Stromal cell of bone marrow (primary cell): ENCODE measurements at places on chromosomes 7 and 10.

GRCh38 chr7:24401628-24402593, 117.9 kb downstream of the NPY start:
- DNase-seq, result peak; percentile 21

DNA sequence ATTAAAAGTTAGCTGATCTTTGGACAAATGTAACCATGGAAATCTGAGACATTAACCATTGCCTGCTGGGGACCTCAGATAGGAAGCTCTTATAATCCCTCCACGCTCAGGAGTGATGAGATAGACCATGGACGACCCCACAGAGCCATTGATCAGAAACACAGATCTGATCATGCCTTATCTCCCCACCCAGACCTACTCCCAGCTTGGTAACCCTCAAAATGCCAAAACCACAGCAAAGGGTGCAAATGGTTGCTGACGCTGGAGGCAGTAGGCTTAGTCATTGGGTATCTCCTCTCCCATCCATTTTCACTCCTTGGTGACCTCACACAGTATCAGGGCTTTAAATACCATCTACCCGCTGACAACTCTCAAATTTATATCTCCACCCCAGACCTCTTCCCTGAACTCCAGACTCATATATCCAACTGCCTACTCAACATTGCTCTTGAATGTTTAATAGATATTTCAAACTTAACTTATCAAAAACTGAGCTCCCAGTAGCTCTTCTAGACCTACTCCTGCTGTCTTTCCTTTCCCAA, 60.8 kb downstream of the CRTAC1 start:
- no peak for DNase-seq

DNA sequence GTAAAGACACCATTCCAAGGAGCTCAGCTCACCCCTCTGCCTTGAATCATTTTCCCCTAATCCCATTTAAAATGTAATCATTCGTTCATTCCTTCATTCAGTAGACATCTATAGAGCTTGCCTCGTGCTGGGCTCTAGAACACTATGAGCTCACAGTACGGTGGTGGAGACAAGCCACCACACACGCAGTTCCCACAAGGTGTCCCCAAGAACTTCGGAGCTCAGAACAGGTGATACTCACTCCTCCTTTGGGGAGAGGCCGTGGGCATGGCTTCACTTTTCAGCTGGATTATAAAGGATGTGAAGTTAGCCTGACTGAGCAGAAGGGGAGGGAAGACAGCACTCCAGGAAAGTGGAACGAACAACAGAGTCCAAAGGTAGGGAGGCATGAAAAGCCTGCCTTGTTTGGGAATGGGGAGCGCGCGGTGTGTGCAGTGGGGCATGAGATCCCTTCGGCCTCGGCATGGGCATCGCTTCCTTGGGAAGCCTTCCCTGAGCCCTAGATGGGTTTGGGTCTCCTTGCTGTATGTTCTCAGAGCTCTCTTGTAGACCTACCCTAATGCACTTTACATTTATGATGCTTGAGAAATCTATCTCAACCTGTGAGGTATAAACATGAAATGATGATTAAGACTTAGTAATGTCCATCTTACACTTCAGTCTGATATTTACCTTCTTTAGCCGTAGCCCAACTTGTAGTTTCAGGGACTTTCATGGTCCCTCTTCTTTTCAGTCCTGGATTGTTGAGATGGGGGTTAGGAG, 809 bp upstream of the OGA start:
- DNase-seq, result no peak

DNA sequence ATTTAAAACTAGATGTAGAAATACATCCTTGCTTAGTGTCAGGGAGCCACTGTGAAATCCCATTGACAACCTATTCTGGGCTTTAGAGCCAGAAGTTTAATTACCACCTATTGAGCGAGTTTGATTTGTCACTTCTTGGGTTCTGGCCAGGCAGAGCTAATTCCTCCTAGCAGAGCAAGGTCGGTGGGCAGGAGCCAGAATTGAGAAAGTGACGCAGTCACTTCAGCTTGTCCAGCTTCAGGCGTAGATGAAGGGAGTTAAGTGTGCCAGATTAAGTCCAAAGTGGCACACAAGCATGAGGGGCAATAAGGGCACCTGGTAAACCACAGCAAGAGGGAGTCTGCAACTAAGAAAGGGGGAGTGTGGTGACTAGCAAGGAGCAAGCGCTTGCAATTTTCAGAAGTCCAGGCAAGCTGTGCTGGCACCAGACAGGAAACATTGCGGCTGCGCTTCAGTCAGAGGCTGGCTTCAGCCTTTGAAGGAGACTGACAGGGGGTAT, 119.4 kb downstream of the ST7 start:
- peak; percentile 50 for DNase-seq

DNA sequence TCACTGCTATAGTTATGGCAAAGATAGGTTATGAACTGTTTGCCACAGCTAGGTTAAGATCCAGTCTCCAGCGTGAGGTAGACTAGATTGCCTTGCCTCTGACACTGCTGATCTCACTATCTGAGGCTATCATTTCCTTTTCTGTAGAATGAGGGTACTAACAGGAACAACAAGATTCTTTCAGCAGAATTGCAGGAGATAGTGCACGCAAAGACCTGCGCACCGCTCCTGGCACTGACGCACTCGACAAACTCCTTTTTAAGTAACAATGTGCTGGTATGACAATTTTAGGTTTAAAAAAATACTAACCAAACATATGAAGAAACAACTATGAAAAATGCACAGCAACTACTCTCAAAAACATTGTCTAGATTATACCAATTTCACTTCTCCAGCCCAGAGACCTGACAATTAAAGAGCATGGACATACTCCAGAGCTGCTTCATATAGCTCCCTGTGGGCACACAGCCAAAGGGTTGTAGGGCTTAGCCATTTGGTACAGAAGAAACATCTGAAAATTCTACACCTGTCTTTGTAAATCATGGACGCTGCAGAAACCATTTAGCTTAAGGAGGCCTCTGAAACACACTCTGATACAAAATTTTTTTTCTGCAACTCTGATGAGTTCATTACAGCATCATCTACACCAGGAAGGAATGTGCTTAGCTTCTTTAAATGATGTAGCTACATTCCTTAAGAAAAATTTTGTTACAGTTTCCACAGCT, 7.8 kb downstream of the ADAM12 start:
- no peak for DNase-seq

DNA sequence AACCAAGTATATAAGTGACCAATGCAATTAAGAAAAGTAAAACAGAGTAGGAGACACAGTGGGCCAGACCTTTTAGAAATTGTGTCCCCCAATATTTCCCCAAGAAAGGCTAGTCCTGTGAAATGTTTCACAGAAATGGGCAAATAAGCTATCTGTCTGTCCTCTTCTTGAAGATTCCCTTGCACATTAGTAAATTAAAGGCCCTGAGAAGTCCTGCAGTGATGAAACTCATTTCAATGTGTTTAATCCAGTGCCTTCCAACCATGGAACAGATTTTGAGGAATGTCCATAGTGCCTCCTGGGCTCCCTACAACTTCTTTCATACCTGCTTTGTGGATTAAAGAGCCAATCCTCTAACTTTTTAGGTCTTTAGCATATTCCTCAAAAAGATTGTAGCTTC, 11.2 kb upstream of the EEPD1 start:
- DNase-seq, result no peak

- DNase-seq, result peak; percentile 54
Measured at GRCh38 chr10:33337326-33337957, 3.0 kb upstream of the NRP1 start.

- DNase-seq, result no peak
Measured at GRCh38 chr10:3346851-3347250, 174.3 kb upstream of the PITRM1 start.

- DNase-seq, result no peak
Measured at GRCh38 chr10:84401854-84402611, 73.6 kb downstream of the CCSER2 start.

- no peak for DNase-seq
Measured at GRCh38 chr7:127021019-127021738, 231.6 kb downstream of the GRM8 start.

- peak; percentile 25 for DNase-seq
Measured at GRCh38 chr10:119416855-119417254, 125.7 kb downstream of the RGS10 start.

DNA sequence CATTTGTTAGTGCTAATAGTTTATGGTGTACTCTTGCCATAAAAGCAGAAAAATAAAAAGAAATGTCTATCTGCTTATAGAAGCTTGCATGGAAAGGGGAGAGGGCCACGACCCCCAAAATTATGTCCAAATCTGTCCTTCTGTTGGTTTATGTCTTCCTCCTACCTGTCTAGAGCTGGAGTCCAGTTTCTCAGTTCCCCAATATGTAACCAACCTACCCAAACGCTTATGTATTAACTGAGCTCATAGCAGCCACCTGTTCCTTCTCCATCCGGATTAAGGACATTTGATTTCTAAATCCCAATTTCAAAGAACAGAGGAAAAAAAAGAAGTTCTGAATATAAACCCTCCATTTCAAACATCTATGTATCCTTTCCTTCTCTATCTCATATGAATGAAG, 30.3 kb upstream of the TPK1 start:
- no peak for DNase-seq

GRCh38 chr10:80751940-80752339, 214.2 kb downstream of the SH2D4B start:
- no peak for DNase-seq

DNA sequence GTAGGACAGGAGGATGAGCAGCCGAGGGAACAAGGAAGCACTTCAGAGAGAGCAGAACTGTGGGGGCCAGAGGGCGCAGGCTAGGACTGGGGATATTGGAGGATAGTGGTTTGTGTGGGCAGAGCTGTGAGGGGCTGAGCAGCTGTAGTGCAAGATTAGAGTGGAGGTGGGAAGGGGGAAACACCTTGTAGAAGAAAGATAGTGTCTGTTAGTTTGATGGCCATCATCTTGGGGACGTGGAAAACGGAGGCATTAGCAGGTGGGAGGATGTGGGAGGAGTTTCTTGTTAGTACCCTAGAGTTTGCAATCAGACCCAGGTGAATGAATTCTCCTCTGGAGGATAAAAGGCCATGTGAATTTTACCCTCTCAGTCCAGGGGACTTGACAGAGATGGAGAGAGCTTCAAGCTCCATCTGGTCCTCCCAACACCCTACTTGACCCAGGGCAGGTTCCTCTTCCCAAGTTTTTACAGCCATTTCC, 34.0 kb downstream of the PRSS2 start:
- DNase-seq, result no peak

GRCh38 chr7:121003986-121004685, 15.6 kb downstream of the CPED1 start:
- DNase-seq, result no peak

DNA sequence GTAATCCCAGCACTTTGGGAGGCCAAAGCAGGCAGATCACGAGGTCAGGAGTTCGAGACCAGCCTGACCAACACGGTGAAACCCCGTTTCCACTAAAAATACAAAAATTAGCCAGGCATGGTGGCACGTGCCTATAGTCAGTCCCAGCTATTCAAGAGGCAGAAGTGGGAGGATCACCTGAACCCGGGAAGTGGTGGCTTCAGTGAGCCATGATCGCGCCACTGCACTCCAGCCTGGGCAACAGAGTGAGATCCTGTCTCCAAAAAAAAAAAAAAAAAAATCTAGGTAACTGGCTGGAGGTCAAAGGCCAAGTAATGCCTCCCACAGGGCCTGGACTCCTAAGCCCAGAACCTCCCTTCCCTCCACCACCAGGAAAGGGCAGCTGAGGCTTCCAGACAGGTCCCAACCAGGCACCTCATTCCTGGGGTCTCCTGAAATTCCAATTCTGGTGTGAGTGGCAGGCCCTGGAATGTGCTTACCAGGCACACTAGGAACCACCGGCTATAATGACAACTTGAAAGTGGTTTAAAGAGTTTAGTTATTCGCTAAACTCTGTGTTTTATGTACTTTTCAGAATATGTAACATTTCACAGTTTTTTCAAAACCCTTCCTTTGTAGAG, 86.9 kb upstream of the TNRC18 start:
- DNase-seq, result no peak

GRCh38 chr7:148436135-148436534, 154.4 kb upstream of the C7orf33 start:
- no peak for DNase-seq

GRCh38 chr7:131010029-131010716, 276.2 kb upstream of the KLF14 start:
- DNase-seq, result no peak

DNA sequence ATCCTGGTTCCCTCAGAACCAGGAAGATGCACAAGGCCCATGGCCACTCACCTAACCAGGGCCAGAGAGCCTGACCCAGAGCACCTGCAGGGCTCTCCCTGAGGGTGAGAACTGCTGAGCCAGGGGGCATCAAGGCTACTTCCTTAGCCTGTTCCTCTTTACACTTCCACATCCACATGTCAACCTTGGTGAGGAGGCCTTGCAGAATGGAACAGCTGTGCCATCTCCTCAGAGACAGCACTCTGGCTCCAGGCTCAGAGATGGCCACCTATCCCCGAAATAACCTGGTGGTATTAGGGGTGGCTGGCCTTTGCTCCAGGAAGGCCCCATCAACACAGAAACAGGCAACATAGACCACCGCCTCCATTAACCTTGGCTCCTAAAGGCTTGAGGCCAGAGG, 473.0 kb downstream of the RPS24 start:
- no peak for DNase-seq

DNA sequence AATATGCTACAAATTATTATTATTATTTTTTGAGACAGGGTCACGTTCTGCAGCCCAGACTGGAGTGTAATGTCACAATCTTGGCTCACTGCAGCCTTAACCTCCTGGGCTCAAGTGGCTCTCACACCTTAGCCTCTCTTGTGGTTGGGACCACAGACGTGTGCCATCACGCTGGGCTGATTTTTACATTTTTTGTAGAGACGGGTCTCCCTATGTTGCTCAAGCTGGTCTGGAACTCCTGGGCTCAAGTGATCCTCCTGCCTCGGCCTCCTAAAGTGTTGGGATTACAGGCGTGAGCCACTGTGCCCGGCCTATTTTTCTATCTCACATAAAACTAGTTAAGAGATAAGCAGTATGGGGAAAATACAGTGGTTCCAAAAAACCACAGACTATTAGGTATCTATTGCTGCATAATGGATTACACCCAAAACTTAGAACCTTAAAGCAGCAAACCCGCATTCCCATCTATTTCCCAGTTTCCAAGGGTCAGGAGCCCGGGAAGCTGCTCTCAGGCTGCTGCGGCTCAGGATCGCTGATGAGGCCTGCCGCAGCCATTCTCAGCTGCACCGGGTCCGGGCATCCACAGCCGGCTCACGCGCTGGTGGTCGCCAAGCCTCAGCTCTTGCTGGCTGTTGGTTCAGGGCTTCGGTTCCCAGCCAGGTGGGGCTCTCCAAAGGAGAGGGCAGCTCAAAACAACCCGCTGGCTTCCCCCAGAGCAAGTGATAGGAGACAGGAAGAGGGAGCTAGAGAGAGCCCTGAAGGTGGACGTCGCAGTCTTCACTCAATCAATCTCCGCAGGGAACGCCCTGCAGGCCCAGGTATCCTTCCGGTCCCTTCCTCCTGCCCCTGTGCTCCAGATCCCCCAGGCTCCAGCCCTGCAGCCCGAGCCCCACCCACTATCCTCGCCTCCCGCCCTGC, 128.2 kb downstream of the UBE2H start:
- no peak for DNase-seq

DNA sequence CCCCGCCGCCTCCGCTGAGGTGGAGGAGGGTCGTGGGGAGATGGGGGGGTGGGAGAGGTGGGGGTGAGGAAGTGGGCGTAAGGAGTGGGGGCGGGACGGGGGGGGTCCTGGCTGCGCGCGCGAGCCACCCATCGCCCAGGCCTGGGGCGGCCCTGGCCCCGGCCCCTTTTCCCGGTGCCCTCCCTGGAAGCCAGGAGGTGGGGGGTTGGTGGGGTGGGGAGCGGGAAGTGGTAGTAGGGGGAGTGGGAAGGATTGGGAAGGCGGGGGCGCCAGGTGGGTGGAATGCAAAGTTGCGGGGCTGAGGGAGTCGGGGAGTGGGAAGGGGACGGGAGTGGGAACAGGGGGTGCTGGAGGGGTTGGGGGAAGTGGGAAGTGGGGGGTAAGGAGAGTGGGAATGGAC, 319 bp upstream of the MMD2 start:
- no peak for DNase-seq
